ENCODE measurements at places on chromosomes 3 and 15.

DNA sequence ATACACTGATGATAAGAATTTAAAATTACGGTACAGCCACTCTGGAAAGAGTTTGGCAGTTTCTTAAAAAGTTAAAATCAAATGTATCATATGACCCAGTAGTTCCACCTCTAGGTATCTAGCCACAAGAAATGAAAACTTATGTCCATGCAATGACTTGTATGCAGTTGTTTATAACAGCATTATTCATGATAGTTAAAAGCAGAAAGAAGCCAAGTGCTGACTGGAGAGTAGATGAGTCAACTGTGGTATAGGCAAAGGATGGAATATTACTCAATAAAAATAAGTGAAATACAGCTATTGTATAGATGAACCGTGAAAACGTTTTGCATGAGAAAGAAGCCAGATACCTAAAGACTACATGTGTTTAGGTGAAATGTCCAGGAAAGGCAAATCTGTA, 14.8 kb downstream of the GPR87 start:
- no peaks in the 10 kb centered on the region for H3K36me3 ChIP-seq
- no peaks in the 10 kb centered on the region for H3K4me1 ChIP-seq
- no peaks in the 10 kb centered on the region for H3K27me3 ChIP-seq
- no peak overlapping the region for H3K27ac ChIP-seq
- DNase-seq = no peak

DNA sequence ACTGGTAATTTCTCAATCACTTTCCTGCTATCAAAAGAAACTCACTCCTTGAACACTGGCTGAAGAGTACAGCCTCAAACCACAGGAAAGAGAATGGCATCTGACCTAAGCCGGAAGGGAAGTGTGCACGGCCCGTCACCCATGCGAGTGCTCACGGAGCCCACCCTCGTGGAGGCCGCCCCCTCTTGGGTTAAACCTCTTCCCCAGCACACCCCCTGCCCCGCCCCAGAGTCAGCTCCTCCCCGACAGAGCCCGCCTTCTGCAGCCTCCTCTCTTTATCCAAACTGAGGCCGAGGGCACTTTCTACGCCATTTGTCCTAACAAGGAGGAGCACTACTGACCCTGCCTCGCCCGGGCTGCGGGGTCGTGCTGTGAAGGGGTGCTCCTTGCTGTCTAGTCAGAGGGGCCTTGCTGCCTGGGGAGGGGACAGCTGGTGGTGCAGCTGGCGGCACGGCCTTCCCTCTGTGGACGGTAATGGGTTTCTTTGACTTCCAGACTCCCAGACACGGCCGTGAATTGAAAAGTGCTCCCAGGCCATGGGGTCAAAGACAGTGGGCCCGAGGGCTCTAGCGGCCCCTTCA, 137.7 kb downstream of the NSMCE3 start:
- no peak for DNase-seq
- H3K4me1 ChIP-seq = no peaks in the 10 kb centered on the region
- no peaks in the 10 kb centered on the region for H3K27me3 ChIP-seq

DNA sequence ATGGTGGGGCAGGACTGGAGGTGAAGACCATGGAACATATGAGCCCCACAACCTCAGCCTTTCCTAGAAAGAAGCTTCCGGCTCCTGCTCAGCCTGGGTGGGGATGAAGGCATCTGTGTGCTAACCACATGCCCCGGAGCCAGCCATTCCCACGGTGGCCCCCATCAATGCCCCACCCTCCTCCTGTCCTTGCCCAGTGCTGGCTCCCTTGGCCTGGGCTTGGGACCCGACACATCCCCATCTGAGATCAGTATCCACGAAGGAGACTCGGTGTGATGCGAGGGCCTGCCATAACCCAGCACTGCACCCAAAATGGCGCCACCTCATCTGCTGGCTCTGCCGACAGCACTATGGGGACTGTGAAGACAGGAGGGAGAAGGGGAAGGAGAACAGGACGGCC, 16.5 kb upstream of the PLXND1 start:
- no peak overlapping the region for H3K4me3 ChIP-seq
- no peaks in the 10 kb centered on the region for H3K27me3 ChIP-seq
- H3K36me3 ChIP-seq = no peaks in the 10 kb centered on the region
- no peak for DNase-seq

DNA sequence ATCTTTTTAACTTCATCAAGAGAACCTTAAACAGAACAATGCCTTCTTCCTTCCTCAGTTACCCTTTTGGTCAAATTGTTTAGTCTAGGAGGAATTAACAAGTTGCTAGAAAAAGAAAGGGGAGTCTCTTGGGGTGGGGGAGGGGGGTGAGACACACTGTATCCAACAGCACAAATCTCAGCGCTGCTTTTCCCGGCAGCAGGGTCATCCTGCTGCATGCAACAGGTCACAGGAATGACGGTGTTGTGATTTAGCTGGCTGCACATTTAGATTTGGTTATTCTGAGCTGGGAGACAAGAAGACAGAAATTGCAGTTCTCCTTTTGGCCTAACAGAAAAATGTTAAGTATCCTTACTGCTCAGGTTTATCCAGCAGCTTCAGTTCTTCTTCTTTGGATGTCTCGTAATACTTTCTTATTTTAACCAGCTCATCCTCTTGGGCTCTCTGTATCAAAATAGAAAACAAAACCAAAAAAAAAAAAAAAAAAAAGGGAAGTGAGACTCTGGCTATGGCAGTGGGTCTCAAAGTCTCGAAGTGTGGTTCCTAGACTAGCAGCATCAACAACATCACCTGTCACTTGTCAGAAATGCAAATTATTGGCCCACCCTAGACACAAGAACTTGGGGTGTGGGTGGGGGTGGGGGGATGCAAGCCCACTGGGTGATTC, 190.5 kb downstream of the GREM1 start:
- no peak for DNase-seq
- no peak overlapping the region for H3K4me3 ChIP-seq
- peaks cover 6% of the 10 kb centered on the region for H3K4me1 ChIP-seq

DNA sequence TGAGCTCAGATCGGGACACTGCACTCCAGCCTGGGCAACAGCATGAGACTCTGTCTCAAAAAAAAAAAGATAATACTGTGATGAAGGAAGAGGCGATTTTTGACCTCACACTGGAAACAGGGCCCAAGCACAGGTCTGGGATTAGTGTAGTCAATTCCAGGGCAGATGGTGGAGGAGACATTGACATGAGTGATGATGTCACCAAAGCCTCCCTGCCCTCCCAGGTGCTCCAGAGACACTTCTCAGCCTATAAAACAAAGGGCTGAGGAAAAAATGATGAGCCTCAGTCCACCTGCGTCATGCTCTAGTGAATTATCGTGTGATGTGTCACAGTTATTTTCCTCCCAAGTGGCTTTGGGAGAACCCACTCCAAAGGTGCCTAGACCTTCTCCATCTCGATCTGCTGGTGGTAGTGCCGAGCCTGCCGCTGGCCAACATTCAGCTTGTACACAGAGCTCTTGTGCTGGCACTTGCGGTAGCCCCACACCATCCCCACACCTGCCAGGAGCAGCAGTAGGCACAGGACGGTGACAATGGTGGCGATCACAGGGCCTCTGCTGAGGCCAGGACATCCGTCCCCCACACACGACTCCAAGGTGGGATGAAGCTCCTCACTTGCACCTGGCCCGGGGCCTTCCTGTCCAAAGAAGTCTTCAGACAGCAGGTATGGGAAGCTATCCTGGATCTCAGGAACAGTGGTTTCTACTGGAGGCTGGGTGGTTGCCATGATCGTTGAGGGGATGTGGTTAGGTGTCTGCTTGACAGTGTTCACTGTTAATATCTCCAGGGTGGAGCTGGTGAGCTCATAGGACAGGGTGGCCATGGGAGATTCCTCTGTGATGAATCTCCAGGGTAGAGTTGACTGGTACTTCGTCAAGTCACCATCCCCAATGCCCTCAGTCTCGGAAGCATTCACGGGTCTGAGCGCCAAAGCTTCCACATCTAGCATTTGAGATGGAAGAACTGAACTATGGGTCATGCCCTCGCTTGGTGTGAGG, 38.8 kb downstream of the CRTAP start:
- no peaks in the 10 kb centered on the region for H3K36me3 ChIP-seq
- no peaks in the 10 kb centered on the region for H3K4me1 ChIP-seq
- no peak for DNase-seq
- H3K4me3 ChIP-seq = no peak overlapping the region
- H3K27ac ChIP-seq = no peak overlapping the region

GRCh38 chr3:69130689-69131088, 8.3 kb upstream of the LMOD3 start:
- no peaks in the 10 kb centered on the region for H3K27me3 ChIP-seq
- H3K4me3 ChIP-seq = no peak overlapping the region
- no peaks in the 10 kb centered on the region for H3K36me3 ChIP-seq
- no peak for DNase-seq
- no peaks in the 10 kb centered on the region for H3K4me1 ChIP-seq

DNA sequence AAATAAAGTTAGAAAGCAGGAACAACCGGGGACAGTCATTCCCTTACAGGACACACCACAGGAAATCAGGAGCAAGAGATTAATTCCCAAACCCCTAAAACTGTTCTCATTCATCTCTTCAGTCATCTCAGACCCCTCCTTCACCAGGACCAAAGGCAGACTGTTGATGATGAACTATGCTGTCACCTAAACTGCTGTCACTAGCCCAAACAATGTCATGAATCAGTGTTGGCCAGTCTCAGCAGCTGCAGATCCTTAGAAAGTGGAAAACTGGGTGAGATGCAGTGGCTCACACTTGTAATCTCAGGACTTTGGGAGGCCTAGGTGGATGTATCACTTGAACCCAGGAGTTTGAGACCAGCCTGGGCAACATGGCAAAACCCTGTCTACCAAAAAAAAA, 909.6 kb downstream of the ROBO1 start:
- H3K27ac ChIP-seq = no peak overlapping the region
- H3K4me1 ChIP-seq = peaks cover 18% of the 10 kb centered on the region
- H3K27me3 ChIP-seq = no peaks in the 10 kb centered on the region
- no peak for DNase-seq
- H3K4me3 ChIP-seq = no peak overlapping the region

Measured in adrenal gland (tissue), 19 donors.